NCI-H1930 (cell line): ENCODE measurements at places on chromosomes 4 and X.

DNA sequence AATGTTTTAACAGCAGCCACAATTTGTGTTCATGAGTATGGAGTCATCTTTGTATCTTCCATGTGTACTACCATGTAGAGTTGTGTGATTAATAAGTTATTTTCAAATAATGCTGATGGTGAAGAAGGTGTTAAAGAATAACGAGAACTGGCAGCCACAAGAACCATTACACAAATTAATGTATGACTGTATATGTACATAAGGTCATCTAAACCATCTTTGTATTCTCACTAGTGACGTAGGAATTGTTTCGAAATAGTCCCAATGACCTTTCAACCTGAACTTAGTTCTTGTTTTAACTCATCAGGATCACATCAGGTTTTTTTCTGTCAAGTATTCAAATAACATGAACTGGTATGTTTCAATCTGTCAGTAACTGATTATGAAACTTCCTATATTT, 48.3 kb upstream of the NOCT start:
- DNase-seq, result no peak

- DNase-seq, result no peak
Observed at GRCh38 chr4:3762753-3763549, 3.2 kb upstream of the ADRA2C start.

- no peak for DNase-seq
Observed at GRCh38 chr4:38582889-38583470, 81.0 kb upstream of the KLF3 start.

DNA sequence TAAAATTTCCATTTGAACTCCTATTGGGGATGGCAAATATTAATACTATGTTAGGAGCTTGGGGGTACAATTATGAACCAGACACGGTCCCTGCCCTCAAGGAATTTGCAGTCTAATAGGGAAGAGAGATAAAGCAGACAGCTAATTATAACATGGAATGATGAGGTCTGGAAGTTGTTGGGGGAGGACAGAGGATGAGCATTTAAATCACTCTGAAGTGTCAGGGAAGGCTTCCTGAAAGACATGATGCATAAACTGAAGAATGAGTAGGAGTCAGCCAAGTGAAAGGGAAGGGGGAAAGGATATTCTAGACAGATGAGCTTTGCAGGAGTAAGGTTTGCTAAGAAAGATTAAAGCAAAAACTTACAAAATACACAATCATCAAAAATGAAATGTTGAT, 15.9 kb downstream of the PLAC1 start:
- DNase-seq, result no peak

GRCh38 chr4:163707873-163708272, 213.4 kb downstream of the TMA16 start:
- no peak for DNase-seq

DNA sequence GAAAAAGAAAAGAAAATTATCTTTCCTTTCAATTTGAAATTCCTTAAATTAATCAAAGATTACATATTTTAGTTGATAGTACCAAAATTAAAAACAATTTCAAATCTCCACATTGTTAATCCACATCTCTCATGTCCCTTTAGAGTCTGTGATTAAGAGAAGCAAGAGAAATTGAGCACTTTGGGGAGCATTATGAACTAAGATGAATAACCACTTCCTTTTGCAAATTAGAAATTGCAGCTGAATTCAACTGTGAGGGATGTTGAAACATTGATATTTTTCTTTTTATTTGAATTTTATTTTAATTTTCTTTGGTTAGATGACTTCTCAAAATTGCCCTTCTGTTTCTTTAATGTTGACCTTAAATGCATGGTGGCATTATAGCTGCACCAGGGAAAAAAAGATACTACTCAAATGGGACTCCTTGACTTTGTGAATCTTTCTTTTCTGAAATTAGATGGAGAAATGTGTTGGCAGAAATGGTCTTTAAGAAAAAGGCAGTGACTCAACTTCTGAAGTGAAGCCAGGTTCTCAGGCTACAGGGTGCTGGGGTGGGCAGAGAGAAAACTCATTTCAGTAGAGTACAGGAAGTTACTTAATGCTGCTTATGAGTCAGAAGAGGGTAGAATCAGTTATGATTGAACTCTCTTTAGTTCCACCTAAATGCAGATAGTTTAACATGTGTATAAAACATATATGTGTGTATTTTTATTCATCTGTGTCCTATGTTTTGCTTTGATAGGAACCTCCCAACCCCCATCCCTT, 92.0 kb upstream of the TNIP3 start:
- DNase-seq, result no peak

DNA sequence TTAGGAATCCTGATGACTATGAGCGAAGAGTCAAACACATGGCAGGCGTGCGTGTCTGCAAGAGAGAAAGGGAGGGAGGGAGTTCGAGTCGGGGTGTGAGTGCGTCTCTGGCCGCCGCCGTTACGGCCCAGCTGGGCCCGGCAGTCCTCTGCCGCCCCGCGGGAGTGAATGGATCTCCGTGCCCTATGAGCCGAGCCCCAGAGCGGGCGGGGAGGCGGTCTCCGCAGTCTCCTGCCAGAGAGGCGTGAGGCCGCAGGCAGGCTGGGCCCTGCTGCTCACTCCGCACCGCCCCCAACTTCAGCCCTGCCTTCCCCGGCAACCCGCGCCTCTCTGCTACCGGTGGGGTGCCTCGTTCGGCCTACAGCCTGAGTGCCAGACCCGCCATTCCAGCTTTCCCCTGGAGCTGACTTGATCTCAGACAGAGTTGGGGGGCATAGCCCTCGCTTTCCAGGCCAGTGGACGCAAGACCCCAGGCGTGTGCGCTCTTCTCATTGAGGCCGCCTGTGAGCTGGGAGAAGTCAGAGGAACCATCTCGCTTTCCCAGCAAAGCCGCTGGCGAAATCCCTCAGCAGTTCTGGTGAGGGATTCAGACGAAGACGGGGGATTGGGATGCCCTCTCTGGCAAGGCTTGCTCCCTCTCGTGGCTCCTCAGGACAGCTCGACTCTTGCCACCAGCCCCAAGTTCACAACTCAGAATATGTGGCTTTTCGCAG, 1.4 kb downstream of the SLC16A2 start:
- DNase-seq, result no peak

DNA sequence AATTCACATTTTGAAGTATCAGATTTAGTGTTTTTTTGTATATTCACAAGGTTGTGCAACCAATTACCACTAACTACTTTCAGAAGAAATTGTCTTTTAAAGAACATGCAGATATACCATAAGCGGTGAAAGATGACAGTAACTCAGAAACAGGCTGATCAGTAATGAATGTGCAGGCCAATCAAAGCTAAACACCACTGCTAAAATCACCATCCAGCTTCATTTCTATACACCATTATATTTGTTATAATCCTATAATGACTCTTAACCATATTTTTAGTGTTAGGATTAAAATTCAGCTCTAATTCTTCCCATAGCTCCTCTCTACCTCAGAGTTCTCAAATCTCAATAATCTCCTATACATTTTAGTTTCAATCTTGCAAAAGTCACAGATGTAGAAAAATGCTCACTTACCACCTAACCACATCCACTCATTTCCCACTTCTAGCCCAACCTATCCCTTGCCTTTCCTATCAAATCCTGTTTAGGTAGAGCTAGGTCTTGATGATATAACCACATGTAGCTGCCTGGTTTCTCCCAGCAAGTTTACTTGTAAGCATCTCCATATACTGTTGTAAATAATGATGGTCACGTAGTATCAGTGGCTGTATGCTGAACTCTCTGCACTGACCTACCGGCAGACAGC, 16.6 kb downstream of the COQ2 start:
- no peak for DNase-seq

GRCh38 chr4:4913147-4913561, 53.7 kb downstream of the MSX1 start:
- DNase-seq, result no peak

DNA sequence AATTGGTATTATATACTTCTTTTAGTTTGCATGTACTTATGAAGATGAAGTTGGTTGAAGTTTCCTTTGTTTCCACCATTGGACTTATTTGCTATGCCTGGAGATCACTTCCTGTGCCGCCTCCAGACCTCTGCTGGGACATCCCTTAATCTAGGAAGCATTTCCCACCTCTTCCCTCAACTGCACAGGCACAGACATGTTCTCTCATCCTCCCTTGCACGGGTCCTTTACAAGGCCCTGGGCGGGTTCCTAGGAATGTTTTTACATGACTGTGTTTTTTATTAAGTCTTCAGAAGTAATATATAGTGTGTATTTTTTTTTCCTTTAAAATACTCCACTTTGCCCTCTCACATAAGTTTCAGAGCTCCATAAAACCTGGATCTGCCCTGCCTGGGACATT, 51.0 kb downstream of the TMEM131L start:
- DNase-seq, result no peak

DNA sequence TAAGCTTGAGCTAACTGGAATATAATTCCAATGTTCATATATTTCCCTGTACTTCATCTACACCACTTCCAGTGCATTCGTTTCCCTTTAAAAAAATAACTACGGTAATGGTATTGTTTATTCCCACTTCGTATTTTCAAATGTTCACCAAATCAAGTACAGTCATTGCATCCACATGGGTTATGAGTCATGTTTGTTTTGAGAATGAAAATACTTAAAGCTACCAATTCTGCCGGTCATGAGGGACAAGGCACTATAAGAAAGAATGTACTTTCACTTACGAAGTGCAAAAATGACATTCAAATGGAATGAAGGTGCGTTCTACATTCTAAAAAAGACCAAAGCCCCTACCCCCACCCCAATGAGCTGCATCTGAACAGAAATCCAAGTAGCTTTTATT, 174.4 kb upstream of the FGF13 start:
- no peak for DNase-seq

DNA sequence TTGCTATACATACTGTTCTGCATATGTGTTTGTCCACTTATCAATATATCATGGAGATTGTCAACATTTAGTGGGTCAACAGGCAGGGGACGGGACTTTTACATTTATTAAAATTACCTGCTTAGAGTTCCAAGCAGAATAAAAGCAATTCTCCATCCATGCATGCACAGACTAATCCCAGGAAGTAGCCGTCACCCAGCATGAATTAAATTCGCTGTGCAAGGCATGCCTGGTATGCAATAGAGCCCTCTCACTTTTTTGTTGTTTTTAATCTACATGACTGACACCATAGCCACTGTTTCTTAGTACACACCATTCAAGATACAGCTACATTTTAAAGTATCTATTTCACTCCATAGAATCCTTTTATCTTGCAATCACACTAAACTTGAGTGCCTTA, 108.9 kb downstream of the USP46 start:
- no peak for DNase-seq

GRCh38 chrX:16100673-16101072, 22.7 kb upstream of the GRPR start:
- no peak for DNase-seq

DNA sequence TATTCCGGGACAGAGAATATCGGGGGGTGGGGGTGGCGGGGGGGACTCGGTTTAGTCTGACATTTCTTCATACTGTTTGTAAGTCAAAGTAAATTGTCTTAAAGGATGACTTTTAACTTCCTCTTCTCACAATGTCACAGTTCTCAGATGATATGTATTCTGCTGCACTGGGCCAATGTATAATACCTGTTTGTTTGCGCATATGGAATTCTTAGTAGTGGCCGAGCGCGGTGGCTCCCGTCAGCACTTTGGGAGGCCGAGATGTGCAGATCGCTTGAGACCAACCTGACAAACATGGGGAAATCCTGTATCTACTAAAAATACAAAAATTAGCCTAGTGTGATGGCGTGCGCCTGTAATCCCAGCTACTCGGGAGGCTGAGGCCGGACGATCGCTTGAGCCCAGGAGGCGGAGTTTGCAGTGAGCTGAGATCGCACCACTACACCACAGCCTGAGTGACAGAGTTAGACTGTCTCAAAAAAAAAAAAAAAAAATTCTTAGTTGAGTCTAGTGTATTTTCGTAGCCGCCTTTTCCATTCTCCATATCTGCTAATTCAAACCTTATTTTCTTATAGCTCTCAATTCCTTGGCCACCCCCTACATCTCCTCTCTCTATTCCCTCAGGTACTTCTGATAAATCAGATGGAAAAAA, 851 bp downstream of the POLR2B start:
- no peak for DNase-seq

- no peak for DNase-seq
Observed at GRCh38 chrX:118534716-118535493, 39.3 kb downstream of the DOCK11 start.

DNA sequence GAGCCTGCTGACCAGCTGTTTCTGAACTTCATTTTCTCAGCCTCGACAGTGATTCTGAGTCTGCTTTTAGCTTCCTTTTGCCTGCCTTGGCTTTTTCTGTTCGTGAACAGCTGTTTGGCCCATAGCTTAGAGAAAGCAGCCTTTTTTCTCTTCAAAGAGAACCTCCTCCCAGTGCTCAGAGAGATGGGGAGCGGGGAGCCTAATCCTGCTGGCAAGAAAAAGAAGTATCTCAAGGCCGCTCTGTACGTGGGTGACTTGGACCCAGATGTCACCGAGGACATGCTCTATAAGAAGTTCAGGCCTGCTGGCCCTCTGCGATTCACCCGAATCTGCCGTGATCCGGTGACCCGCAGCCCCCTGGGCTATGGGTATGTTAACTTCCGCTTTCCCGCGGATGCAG, 756 bp downstream of the PABPC5 start:
- DNase-seq, result no peak

DNA sequence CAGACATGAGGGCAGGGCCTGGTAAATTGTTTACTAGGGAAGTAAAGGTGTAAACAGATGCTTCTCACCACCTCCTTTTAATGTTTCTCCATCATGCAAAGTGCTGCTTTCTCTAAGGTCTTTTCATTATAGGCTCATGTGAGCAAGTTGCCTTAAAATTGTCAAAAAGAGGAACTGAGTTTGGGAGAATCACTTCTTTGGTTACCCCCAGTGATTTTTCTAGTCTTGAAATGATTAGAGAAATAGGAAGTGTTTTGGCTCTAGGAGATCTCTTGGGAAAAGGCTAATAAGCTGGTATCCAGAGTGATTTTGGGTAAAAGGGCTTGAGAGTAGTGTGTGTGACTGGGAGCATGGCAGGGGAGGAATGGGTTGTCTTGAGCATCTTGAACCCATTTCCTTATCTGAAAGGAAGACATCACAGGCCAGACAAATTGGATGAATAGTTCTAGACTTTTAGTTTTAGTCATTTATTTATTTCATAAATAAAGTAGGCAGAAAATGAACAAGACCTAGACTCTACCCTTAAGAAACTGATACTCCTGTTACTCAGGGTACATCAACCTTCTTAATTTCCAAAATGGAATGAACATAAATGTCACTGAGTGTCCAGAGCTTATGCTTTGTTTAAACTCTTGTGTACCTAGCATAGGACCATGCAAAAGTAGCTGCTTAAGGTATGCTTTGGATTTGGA, 14.2 kb downstream of the GRPR start:
- DNase-seq, result no peak

GRCh38 chr4:116374815-116375214, 710.6 kb downstream of the TRAM1L1 start:
- DNase-seq, result no peak

DNA sequence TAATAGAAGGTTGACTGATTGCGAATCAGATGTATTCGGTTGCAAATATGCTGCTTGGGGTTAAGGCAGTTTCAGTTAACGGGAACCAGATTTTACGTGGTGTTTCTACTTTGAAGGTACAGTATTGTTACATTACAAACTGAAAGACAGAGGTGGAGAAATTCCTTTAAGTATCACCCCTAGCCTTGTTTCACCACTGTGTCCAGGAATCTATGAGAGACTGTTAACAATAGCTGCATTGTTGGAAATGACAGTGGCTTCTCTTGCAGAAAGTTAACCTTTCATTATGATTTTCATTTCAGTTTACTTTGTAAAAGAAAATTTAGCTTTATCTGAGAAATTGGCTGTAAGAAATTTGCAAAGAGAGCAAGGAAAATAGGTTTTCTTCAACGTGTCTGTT, 2.6 kb downstream of the CDKL5 start:
- no peak for DNase-seq
